ENCODE measurements at places on chromosomes 11 and 22. TPM values are rescaled to one million over a fixed set of nuclear protein-coding genes. Genes with fewer than 3 reads are reported as not detected.

DNA sequence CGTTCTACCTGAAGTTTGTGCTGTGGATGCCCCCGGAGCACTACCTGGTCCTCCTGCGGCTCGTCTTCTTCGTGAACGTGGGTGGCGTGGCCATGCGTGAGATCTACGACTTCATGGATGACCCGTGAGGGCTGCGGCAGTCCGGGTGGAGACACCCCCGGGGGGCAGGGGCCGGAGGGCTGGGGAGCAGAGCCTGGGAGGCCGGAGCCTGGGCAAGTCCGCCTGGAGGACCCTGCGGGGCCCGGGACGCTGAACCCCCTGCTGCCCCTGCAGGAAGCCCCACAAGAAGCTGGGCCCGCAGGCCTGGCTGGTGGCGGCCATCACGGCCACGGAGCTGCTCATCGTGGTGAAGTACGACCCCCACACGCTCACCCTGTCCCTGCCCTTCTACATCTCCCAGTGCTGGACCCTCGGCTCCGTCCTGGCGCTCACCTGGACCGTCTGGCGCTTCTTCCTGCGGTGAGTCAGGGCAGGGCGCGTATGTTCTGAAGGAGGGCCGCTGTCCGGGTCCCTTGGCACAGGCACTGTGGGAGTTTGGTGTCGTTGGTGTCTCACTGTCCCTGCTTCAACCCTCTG is 17.3 kb downstream of the RNH1 start:
- no peak for DNase-seq

DNA sequence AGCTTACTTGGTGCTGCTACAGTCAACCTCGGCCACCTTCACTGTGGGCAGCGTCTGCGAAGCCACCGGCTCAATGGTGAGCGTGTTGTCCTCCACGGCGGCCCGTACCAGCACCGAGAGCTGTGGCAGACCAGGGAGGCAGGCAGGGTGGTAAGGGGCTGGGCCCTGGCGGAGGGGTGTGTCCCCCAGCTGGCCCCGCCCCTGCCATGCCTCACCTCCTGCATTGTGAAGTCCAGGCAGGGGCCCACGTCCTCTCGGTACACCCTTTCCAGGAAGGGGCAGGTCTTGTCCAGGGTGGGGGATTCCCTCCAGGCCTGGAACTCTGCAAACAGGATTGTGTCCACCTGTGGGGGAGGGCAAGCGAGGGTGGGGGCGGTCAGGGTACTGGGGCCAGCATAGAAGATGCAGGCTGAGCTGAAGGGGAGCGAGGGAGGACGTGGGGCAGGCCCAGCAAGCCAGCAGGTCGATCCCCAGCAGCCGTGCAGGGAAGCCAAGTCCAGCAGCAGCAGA is 12.8 kb downstream of the RAB3IL1 start:
- DNase-seq = no peak

Gene SPTBN2
- 7.8 TPM for polyA plus RNA-seq

Gene TRIM29
- polyA plus RNA-seq = 0.51 TPM

Gene SLC6A5
- polyA plus RNA-seq = not detected

- DNase-seq = no peak
Observed at GRCh38 chr22:37922191-37922590, 16.1 kb downstream of the MICALL1 start.

Gene SLN
- not detected for polyA plus RNA-seq

- no peak for DNase-seq
Observed at GRCh38 chr11:79441461-79441875, 638 bp upstream of the TENM4 start.
